Activated T-helper 17 cell treated with anti-CD3 and anti-CD28 coated beads, Interleukin-2, amount 50 U/mL, for 72 hours (primary cell): ENCODE measurements at places on chromosomes 12 and 14. TPM values are rescaled to one million over a fixed set of nuclear protein-coding genes. Genes with fewer than 3 reads are reported as not detected.

- ATAC-seq = no peak
Measured at GRCh38 chr14:51082349-51082748, 12.6 kb downstream of the TRIM9 start.

DNA sequence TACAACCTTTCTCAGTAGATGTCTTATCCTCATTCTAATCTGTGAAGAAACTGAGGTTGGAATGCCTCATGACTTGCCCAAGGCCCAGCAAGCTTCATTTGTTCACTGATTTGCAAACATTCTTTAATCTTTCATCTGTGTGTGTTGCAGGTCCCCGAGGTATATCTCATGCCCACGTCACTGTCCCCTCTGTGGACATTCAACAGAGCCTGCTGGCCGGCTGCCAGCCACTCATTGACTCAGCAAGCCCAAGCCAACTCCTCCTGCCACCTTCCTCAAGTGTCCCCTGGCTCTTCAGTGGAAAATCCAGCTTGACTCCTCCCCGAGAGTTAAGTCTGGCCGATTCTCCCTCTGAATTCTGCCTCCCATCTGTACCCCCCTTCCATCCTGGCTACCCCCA lies 1.9 kb upstream of the DCAF4 start:
- ATAC-seq = no peak

DNA sequence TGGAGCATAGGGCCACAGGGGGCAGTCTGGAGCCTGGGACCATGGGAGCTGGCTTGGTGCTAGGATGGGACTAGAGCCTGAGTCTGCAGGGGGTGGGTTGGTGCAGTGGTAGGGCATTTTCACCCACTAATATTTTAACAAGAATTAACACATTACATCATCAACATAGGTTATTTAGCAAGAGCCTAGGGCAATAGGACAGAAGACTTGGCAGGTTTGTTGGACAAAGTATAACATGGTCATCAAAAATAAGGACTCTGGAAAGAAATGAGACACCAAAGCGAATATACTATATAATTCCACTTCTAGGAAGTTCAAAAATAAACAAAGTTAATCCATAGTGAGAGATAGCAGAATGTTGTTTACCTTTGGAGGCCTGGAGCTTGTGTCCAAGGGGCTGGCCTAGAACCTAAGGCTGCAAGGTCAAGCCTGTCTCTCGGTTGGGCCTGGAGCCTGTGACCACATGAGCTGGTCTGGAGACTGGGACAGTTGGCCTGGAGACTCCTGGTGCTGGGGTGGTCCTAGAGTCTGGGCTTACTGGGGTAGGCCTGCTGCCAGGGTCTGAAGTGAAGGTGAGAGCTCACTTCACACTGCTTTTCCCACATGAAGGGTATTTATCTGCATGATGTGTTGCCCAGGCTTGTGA lies 28.1 kb upstream of the CNOT2 start:
- ATAC-seq = no peak

Gene HOXC4
- total RNA-seq = 0.16 TPM

GRCh38 chr12:80415466-80415865 lies 28.6 kb upstream of the PTPRQ start:
- ATAC-seq = no peak

Gene ADGRD1
- not detected for total RNA-seq

DNA sequence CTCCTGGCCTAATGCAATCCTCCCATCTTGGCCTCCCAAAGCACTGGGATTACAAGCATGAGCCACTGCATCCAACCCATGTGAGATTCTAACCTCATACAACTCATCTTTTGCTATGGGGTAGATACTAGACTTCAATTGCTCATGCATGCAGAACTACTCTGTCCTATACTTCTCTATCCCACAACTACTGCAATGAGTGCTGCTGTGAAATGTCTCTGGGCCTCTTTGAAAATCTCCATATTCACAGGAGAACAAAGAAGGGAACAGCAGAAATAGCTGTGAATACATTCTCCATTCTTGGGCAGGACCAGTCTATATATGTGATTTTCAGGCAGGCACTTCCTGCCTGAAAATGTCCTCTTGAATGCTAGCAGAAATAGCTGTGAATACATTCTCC lies 220.7 kb upstream of the GRIP1 start:
- ATAC-seq = peak; percentile 52

GRCh38 chr12:110012137-110012536 lies 12.9 kb downstream of the ANKRD13A start:
- ATAC-seq = no peak

GRCh38 chr14:73467377-73467776 lies 9.0 kb upstream of the NUMB start:
- peak; percentile 75 for ATAC-seq

GRCh38 chr12:94615260-94616181 lies 34.8 kb downstream of the TMCC3 start:
- peak; percentile 12 for ATAC-seq

Gene RTL1
- not detected for total RNA-seq

Gene RFLNA
- total RNA-seq = not detected

Gene CLEC4C
- total RNA-seq = not detected

DNA sequence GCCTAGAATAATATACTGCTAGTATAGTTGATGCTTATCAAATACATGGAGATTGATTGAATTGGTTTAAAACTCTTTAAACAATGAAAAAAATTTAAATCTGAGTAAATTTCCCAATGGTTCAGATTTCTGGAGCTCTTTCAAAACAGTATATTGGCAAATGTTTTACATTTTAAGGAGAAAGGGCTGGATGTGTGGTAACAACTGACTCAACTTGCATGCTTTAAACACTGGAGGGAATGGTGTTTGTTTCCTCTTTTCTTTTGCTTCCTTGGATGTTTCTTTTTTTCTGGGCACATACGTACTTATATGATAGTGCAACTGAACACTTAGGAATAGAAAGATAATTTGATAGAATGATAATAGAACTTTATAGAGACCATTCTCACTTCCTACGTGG lies 73.8 kb upstream of the RFX4 start:
- no peak for ATAC-seq

DNA sequence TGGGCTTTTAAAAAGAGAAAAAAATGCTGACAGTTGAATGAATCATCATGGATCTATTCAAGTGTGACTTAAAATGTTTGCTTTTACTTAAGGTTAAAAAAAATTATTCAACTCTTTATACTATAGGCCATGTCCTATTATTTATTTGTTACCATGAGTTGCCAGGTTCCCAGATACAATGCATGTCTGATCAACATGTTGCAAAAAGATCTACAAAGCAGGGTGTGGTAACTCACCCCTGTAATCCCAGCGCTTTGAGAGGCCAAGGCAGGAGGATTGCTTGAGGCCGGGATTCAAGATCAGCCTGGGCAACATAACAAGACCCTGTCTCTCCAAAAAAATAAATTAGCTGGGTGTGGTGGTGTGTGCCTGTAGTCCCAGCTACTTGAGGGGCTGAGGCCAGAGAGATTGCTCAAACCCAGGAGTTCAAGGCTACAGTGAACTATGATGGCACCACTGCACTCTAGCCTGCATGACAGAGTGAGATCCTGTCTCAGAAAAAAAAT lies 460.8 kb downstream of the BCAT1 start:
- no peak for ATAC-seq

Gene RPS6KA5
- 30.0 TPM for total RNA-seq

- ATAC-seq = no peak
Measured at GRCh38 chr12:51669996-51670395, 79.0 kb downstream of the SCN8A start.

DNA sequence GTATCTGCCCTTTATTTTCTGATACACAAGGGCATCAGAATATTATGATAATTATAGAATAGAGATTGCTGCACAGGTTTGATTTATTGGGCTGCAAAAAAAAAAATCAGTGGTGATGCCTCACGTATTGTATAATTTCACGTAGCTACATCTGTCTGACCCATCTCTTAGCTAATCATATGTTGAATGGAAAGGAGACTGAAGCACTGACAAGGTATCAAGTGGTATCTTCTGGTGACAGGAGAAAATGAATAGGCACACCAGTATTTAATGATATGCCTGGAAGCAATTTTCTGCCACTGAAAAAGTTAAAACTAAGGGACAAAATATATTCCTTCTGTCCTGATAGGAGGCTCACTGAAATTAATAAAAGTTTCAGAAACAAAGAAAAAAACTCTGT lies 837.2 kb upstream of the FBXO33 start:
- no peak for ATAC-seq

GRCh38 chr12:62578726-62579125 lies 112.1 kb downstream of the MON2 start:
- ATAC-seq = no peak
